ENCODE measurements at places on chromosomes 3 and 15.

- DNase-seq = no peak
These were observed 8.5 kb downstream of the MRAS start for GRCh38 chr3:138356730-138357405.

DNA sequence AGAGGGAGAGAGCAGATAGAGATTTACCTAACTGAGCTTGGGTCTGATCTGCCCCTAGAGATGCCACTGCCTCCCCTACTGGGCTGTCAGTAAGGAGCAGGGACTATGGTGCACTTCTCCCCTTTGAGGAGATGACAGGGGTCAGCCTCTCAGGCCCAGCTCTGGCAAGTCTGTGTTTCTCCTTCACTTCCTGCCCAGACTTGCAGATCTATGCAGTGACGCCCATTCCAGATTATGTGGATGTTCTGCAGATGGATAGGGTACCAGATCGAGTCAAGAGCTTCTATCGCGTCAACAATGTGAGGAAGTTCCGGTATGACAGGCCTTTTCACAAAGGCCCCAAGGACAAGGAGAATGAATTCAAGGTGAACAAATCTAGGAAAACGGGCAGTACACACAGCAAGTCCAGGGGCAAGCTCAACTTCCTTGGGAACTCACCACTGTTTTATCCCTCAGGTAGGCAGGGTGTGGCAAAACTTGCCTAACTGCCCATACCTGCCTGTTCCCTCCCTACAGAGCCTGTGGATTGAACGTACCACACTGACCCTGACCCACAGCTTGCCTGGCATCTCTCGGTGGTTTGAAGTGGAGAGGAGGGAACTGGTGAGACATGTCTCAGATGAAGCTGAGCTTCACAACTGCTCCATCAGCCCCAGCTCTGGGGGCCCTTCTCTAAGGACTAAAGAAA, 29.1 kb upstream of the MANF start:
- no peak for DNase-seq

DNA sequence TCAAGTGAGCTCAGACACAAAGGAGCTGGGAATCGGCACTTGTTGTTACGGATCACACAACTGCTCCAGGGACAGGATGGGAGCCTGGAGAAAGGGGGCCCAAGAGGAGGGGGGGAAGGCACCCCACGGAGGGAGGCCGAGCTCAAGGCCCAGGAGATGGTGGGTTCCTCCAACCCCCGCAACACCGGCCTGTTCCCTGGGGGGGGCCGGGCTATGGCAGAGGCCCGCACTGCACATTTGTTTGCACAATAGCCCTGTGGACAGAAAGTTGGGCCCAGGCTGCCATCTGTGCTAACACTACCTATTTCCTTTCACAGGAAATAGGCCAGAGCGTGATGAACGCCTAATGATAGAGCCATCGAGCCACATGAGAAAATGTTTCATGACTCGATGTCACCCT, 147.1 kb downstream of the NSMCE3 start:
- DNase-seq = no peak

GRCh38 chr3:31925271-31925630, 55.8 kb downstream of the OSBPL10 start:
- DNase-seq = no peak

GRCh38 chr15:42858540-42858939, 62.0 kb downstream of the TTBK2 start:
- DNase-seq = no peak

- no peak for DNase-seq
These were observed 464.2 kb downstream of the MECOM start for GRCh38 chr3:169199283-169199682.

GRCh38 chr15:71562251-71562650, 248.1 kb upstream of the NR2E3 start:
- DNase-seq = no peak

GRCh38 chr3:189455009-189455408, 176.2 kb upstream of the TP63 start:
- no peak for DNase-seq

DNA sequence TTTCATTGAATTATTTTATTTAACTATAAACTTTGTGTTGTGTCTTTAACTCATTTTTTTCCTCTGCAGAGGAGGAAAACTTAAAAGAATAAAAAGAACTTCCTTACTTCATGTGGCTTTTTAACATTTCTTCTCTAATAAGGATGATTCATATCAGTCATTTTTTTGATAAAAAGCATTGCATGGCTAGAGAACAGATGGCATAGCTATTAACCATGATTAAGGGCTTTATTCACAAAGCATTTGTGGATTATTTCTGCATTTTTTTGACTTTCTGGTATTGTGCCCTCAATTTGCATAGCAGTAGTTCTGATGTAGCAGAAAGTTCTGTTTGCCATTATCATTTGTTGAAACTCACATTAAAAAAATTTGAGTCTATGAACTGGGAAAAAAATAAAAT, 540.8 kb downstream of the SI start:
- DNase-seq = no peak

DNA sequence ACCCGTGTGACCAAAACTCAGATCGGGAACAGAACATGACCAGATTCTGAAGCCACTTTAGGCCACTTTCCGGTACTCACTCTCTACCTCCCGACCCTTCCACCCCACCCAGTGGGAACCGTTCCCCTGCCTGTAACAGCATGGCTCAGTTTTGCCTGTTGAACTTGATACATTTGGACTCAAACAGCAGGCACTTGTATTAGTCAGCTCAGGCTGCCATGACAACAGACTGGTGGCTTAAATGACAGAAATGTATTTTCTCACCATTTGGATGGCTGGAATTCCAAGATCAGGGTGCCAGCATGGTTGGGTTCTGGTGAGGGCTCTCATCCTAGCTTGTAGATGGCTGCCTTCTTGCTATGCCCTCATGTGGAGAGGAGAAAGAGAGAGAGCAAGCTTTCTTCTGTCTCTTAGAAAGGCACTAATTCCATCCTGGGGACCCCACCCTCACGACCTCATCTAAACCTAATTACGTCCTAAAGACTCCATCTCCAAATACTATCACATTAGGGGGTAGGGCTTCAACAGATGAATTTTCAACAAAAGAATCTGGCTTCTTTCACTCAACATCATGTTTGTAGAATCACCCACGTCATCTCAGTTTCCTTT, 9.3 kb upstream of the SSUH2 start:
- no peak for DNase-seq

- no peak for DNase-seq
These were observed 174.4 kb upstream of the THBS1 start for GRCh38 chr15:39406485-39406884.
